Stimulated activated CD8-positive, alpha-beta memory T cell treated with anti-CD3 and anti-CD28 coated beads, Interleukin-15, amount 100 ng/mL, for 24 hours (primary cell): ENCODE measurements at places on chromosomes 16 and 17.

DNA sequence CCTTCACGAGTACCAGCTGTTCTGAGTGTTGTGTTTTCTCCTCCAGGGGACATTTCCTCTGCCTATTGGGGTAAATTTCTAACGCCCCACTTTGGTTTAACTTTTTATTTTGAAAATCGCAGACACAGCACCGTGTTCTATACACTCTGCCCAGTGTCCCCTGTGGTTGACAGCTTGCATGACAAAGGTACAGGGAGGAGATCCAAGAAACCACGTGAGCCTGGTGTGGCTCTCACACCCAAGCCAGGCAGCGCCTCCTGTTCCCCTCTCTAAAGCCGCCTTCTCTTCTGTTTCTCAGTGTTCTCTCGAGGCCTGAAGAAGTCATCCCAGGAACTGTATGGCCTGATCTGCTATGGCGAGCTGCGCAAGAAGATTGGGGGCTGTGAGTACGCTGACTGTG is 25.4 kb downstream of the CRAMP1 start:
- DNase-seq = no peak

- DNase-seq = no peak
These were observed 154.0 kb downstream of the C16orf78 start for GRCh38 chr16:49527611-49528010.

DNA sequence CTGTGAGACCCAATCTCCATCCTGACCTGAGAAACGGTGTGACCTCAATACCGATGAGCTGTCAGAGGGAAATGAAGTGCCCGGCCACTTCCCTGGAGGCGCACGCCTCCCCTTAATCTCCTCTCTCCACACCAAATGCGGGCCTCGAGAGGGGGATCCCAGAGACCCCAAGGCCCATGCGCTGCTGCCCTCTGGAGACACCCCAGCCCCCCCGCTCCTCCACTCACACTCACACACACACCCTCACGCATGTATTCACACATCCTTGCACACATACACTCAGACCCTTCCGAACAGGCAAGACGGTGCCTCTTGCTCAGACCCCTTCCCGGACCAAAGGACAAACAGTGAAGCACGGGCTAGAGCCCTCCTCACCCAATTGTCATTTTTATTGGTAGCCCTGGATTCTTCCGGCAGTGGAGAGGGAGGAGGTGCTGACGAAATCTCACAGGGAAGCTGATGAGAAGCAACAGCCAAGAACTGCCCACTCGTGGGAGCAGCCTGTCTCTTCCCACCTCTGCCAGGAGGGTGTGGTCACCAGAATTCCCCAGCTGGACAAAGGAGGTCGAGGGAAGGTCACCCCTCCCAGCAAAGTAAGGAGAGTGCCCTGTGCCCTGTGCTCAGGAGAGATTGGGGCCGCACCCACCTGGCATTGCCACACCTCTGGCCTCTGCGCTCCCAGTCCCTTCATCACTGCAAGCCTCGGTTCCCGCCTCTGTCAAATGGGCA is 136.0 kb upstream of the TNRC6C start:
- DNase-seq = no peak

DNA sequence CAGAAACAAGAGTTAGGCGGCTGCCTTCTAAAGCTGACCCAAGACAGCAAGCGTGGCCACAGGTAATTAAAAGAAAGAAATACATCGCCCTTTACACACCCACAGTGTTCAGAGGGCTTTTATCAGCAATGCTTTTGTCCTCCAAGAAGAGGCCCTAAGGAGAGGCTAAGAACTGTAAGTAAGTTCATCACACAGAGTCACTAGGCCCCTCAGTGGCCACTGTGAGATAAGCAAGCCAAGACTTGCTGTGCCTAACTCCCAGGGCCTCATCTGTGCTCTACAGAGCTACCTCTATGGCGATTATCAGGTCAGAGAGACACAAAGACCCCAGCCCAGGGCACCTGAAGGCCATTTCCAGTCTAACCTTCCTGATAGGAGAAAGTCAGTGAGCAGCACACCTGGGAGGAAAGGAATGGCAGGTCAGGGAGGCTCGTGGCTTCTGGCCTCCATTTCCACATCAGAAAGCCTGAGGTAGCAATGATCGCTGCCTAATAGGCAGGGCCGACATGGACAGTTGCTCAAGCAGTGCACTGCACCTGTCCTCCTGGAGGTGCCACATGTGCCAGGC is 545.2 kb upstream of the CDH11 start:
- DNase-seq = no peak

GRCh38 chr17:29930409-29931010 is 482 bp upstream of the SSH2 start:
- DNase-seq = no peak

DNA sequence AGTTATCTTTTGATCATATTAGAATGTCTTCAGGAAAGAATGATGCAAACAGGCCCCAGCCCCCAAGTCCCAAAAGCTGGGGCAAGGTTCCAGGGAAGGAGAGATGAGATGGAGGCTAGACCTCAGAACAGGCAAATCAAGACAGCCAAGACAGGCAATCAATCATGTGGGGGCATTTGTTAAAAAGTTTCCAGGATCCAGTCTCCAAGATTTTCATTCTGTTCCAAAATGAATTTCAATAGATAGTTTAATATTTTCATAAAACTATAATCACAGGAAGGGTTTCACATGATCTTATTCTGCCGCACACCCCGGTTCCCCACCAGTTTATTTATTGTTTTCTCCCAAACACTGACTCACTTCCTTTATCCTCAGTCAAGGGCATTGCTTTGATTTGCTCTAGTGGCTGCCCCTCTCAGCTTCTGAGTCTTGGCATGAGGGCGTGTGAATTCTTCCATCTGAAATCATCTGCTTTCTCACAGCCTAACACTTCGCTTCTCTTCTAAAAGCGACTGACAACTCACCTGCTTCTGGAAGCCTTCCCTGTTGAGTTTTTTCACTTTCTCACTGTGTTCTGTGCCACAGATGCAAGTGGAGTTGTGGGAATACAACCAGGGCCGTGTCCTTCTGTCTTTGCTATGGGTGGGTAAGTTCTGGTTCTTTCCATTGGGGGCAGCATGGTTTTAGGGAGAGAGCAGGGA is 12.2 kb upstream of the TERF2 start:
- no peak for DNase-seq

DNA sequence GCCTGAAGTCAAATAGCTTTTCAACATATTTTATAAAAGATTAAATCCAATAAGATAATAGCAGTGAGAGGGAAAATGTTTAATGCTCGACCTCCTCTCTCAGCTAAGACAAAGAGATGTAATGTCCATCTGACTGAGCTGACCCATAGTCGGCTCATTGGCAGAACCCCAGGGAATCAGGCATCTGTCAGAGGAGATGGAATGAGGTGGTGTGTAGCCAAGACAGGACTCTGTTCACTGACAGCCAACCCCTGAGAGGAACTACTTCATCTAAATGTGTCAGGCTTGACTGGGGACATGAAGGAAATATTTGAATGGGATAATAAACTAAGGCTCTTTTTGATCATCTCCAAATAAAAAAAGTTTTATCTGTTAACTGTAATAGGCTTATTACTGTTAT is 188.0 kb downstream of the CDH11 start:
- DNase-seq = no peak

DNA sequence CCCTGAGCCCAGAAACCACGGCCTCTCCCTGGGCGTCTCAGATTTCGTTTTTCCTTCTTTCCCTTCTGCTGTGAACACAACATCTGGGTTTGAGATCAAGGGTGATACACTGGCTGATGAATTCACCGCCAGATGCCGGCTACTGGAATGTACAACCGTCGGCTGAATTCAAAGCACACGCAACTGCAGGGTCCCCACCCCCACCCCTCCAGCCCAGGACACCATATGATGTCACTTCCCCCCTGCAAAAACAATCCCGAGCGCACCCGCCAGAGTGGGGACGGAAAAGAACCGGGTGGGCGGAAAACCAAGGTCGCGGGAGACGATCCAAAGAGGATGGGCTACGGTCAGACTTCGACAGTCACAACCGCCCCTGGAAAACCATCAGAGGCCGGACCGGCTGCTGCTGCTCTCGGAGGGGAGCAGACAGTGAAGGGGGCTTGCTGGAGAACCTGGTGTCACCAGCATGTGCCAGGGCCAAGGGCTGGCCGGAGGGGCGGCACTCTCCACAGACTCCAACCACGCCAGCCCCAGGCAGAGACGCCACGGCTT is 23.3 kb downstream of the CEP295NL start:
- no peak for DNase-seq

DNA sequence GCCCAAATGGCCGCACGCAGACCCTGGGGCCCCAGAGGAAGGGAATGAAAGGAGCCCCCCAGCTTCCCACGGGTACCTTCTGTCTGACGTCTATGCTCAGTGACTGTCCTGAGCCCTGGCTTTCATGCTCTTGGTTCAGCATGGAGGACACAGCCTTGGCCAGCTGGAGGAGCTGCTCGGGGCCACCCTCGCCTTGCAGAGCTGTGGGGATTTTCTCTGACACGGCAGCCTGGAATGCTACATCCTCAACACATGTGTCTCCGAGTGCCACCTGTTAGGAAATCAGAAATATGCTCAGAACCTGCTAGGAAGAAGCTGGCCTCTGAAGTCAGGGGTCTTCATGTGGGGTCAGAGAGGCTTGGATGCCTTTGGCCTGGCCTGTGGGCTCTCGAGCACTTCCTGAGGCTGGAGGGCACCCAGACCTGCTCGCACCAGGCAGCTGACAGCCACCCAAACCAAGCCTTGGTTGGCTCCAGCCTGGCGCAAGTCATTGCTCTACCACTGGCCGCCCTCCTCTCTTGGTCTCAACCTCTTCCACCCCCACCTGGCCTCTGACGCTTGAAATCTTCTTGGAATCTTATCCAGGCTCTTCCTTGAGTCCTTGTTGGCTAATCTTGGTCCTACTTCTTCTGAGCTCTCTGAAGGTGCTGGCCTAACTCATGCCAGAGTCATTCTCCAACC is 63.7 kb upstream of the BCO1 start:
- DNase-seq = no peak

- DNase-seq = no peak
These were observed 58.7 kb downstream of the TANC2 start for GRCh38 chr17:63024716-63025115.

- no peak for DNase-seq
These were observed 4.9 kb downstream of the WSCD1 start for GRCh38 chr17:6075050-6075449.

- DNase-seq = no peak
These were observed 8.0 kb downstream of the ST3GAL2 start for GRCh38 chr16:70430667-70431536.

DNA sequence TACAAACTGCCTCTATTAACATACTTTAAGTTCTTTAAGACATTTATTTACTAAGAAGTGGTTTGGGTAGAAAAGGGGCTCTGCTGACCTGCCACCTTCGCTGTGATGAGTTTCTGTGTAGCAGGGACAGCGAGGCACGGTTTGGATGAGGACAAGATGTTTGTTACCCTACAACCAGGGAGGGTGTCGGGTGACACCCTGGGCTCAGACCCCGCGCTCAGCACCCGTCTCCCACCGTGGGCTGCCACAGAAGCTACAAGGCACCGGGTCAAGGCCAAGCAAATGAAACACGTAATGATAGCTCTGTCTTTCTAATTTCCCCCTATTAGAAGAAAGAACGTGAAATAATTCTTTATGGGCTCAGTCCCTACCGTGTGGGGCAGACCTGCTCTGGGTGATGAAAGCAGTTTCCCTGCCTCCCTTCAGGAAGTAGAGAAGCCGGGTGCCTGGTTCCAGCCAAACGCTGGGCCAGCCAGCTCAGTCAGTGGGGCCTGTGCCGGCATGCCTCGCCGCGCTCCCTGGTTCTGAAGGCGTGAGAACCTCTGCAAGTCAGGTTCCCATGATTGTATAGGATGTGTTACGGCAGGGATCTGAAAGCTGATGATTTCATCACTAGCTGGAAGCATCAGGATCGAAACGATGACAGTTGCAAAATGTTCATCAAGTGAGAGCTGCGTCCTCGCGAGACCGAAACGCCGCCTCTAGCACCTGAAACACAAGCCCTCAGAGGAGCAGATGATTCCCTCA is 3.9 kb downstream of the ZNF750 start:
- DNase-seq = no peak

DNA sequence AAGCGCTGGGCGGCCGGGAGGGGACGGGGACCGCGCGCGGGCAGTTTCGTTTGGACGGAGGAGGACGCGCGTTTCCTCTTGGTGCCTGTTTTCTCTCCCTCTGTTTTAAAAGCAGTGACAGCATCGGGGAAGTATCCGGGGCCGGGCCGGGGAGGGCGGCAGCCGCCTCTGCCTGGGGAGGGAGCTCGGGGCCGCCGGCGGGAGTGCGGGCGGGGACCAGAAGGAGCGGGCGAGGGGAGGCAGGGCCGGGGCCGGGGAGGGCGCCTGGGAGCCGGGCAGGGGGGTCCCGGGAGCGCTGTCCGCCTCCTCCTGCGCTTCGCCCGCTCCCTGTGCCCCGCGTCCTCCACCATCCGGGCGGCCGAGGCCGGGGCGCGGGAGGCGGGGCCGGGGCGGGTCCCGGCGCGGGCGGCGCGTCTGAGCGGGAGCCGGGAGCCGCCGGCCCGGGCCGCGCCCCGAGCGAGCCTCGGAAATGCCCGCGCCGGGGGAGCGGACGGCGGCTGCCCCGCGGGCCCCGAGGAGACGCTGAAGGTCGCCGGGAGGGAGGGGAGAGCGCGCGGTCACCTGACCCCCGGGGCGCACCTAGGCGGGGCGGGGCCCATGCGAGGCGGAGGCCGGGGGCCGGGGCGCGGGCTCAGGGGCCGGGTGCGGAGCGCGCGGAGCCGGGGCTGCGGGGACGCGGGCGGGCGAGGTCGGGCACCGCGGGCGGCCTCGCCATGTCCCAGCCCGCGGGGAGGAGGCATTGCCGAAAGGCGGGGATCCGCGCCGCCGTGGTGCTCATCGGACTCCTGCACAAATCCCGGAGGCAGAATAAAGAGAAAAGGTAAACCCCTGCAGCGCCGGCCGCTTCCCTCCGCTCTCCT is 57.3 kb downstream of the RAP1GAP2 start:
- no peak for DNase-seq

DNA sequence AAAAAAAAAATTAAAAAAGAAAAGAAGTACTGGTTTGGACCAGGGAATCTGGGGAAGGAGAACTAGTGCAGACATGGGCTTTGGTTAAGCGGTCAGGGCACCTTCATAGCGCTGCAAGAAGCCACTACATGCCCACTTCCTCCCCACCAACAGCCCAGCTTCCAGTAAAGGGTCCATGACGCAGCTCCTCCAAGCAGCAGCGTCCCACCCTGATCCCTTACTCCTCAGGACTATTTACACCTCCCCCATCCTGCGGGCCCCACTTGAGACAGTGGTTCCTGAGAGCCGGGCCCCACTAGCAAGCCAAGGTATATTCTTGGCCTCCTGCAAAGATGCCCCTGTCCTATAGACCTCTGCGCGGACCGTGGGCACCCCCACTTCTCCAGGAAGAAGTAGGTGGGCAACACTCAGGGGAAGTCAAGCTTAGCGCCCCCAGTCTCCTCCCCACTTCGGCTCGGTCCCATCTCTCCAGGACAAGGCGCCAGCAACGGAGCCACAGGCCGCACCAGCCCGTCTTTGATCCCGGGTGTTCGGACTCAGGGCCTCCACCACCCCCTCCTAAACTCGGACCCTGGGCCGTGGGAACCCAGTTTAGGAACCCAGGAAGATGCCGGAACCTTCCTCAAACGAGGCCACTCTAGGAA is 913 bp upstream of the PRR14 start:
- peak; percentile 20 for DNase-seq
